Adrenal gland (tissue), 19 donors: ENCODE measurements at places on chromosomes 1 and 21. TPM values are rescaled to one million over a fixed set of nuclear protein-coding genes. Genes with fewer than 3 reads are reported as not detected.

DNA sequence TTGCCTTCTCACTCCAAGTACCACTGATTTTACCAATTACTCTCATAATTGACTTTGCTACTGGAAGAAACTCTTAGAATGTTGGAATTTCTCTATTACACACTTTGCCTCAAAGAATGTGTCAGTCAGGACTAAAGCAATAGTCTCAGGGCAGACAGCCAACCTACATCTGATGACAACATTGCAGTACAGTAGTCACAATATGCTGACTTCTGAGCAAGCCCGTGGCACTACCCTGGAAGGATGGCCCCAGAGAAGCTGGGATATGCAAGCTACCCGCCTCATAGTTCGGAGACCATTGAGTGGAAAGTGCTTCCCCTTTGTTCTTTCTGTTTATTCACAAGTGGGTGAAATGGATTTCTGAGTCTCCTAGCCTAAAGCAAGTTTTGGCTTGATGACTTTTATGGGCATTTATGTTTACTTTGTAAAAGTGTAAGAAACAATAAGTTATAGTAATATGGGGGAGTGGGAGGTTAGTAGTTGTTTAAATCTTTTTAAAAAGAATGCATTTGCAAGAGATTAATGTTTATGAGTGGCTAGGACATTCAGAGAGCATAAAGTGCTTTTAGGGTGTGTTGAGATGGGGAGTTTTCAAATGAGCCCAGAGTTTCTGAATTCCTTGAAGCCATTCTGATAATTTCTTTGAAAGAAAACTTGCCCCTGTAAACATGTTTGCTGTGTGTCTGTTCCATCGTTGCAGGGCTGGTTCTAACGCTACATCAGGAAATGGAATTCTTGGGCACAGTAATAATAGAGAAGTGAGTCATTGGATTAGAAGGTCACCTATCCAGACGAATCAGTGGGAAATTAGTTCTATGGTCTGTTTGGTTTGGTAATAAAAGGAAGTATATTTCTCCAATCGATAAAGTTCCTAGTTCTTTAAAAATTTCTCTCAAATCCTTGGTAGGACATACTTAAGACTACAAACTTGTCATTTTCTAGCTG, 63.8 kb downstream of the LMO4 start:
- no peaks in the 10 kb centered on the region for H3K36me3 ChIP-seq
- H3K4me3 ChIP-seq = no peak overlapping the region
- no peak overlapping the region for H3K27ac ChIP-seq
- peaks cover 13% of the 10 kb centered on the region for H3K4me1 ChIP-seq
- peak; percentile 35 for DNase-seq

DNA sequence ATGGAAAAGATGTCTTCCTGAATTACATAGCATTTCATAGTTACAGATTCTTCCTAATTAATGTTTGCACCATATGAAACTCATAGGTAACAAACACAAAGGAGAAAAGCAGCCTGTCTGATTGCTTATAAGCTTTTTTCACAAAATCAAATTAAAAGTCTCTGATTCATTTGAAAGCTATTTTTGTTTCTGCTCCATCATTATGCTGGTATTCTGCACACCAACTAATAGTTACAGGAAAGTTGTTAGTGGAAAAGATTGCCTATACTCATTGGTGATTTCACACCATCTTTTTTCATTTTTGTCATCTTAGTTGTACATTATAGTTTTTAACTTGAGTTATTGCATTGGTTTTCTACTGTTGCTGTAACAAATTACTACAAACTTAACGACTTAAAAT, 70.0 kb downstream of the PRKAA2 start:
- H3K4me3 ChIP-seq = no peak overlapping the region
- H3K27ac ChIP-seq = no peak overlapping the region

GRCh38 chr1:24364975-24365678, 46.0 kb downstream of the GRHL3 start:
- peaks cover 8% of the 10 kb centered on the region for H3K4me1 ChIP-seq
- H3K27me3 ChIP-seq = no peaks in the 10 kb centered on the region
- H3K27ac ChIP-seq = peak overlapping the region; percentile 0
- no peak overlapping the region for H3K4me3 ChIP-seq

The CENPL gene
- 63.3 TPM for total RNA-seq

The FCAMR gene
- total RNA-seq = not detected

The C8A gene
- not detected for total RNA-seq

GRCh38 chr1:205190845-205191577, 20.5 kb downstream of the DSTYK start:
- peaks cover 49% of the 10 kb centered on the region for H3K4me1 ChIP-seq
- peak; percentile 71 for DNase-seq
- no peak overlapping the region for H3K4me3 ChIP-seq
- no peak overlapping the region for H3K27ac ChIP-seq
- no peaks in the 10 kb centered on the region for H3K27me3 ChIP-seq
- H3K36me3 ChIP-seq = peaks cover 12% of the 10 kb centered on the region

The NLRP3 gene
- total RNA-seq = 3.4 TPM

DNA sequence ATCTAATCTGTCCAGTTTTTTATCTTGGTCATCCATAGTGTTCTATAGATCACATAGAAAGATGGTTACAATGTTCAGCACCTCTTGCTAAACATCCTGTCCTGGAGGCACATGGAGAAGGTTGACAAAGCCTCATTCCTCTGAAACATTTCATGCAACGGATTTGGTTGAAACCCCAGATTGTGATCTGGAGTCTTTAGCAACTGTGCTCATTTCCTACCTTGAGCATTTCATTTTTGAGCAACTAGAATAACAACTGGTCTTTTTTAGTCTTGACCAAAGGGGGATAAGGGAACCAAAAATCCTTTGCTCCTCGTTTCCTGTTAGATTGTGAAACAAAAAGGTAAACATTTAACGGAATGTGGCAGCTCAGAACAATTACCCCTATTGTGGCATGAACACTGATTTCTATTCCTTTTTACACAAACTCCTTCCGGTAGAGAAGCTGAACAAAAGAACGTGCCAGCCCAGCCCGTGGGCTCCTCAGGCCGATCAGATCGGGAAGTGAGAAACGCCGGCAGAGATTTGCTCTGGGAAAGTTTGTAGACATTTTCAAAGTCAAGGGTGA, 94.7 kb upstream of the ERRFI1 start:
- no peaks in the 10 kb centered on the region for H3K36me3 ChIP-seq
- H3K27ac ChIP-seq = peak overlapping the region; percentile 91
- H3K27me3 ChIP-seq = no peaks in the 10 kb centered on the region
- no peak overlapping the region for H3K4me3 ChIP-seq

The SIM2 gene
- total RNA-seq = 0.35 TPM

DNA sequence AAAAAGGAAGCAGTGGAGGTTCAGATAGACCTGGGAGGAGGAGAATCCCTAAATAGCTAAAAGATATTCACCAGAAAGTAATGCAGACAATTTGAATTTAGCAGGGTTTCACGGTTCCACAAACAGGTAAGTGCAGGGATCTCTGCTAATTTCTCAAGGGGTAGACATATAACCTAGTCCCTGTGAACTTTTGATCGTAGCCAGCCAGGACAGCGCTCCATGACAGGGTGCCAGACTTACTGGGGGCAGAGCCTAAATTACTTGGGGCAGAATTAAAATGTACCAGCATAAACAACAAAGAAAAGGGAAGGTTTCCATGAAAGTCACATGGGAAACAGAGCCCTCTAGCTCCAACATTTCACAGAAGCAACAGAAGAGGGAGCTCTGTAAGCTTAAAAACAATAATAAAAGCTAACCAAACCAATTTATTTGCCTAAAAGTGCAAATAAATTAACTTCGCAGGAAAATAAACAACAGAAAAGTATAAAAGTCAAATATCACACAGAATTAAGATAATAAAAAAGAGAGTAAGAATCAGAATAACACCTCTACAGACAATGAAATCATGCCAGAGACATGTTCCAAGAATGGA, 198.3 kb downstream of the DUSP10 start:
- DNase-seq = no peak
- H3K36me3 ChIP-seq = no peaks in the 10 kb centered on the region
- no peaks in the 10 kb centered on the region for H3K27me3 ChIP-seq
- H3K4me3 ChIP-seq = no peak overlapping the region

The CFAP57 gene
- 0.11 TPM for total RNA-seq
